Stimulated activated CD8-positive, alpha-beta memory T cell treated with anti-CD3 and anti-CD28 coated beads, Interleukin-7, amount 100 ng/mL, for 24 hours (primary cell): ENCODE measurements at places on chromosomes 4 and X.

- no peak for DNase-seq
These were observed 55.8 kb downstream of the DOCK11 start for GRCh38 chrX:118551426-118551825.

DNA sequence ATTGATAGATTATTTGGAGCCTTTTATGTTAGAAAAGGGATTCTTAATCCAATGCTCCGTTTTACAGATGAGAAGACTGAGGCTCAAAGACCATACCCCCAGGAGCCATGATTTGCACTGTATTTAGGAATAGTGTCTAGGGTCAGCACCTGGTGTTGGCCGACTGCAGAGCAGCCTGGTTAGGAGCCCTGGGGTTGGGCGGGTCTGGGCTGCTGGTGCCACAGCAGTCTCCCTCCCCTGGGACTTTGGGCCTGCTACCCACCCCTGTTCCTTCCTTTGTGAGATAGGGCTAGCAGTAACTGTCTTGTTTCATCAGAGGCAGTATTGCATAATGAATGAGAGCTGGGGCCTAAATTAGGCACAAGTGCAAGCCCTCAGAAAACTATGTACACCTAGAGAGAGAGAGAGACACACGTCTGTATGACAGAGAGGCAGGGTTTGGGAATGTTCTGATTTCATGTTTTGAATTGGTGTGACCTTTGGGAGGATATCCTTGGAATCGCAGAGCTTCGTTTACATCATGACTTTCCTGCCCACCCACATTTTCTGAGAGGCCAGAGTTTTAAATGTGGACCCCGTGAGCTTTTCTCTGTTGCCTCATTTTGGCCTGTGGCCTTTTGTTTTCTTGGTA, 111.7 kb downstream of the PTTG2 start:
- DNase-seq, result no peak

GRCh38 chr4:144357975-144358374, 217.5 kb upstream of the GYPA start:
- no peak for DNase-seq

- no peak for DNase-seq
These were observed 708.4 kb upstream of the FRG1 start for GRCh38 chr4:189232274-189232673.

DNA sequence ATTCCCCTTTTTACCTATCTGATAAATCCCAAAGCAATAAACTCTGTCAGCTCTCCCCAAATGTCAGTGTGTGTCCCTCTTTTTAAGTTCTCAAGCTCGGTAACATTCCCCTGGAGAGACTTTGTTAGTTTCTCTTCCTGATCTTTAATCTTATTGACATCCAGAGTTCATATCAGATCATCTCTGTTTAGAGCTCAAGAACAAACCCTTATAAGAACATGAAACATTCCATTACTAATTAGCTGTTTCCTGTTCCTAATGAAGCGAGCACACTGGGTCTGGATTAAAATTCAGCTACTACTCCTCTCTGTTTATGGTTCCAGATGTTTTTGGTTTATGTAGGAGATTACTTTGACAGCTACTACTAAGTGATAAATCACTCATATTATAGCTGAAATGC, 681.5 kb downstream of the DACH2 start:
- no peak for DNase-seq

GRCh38 chr4:143531380-143531779, 17.9 kb downstream of the SMARCA5 start:
- DNase-seq, result no peak

GRCh38 chrX:145825896-145826295, 8.3 kb downstream of the SLITRK2 start:
- DNase-seq, result no peak

GRCh38 chrX:79161655-79162054, 17.2 kb downstream of the GPR174 start:
- no peak for DNase-seq

DNA sequence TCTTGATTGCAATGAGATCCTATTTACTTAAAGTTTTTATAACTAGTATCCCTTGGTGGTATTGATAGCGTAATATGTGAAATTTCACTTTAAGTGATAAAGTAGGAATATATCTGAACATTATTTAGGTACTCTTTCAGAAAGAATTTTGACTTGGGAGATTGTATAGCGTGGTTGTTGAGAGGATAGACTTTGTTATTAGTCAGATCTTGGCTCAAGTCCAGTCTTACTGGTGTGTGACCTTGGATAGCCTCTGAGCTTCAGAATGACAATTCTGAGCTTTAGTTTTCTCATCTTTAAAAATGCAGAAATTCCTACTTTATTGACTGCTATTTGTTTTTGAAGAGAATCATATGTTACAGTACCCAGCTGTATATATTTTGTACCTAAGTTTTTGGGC, 32.6 kb downstream of the DCK start:
- no peak for DNase-seq

DNA sequence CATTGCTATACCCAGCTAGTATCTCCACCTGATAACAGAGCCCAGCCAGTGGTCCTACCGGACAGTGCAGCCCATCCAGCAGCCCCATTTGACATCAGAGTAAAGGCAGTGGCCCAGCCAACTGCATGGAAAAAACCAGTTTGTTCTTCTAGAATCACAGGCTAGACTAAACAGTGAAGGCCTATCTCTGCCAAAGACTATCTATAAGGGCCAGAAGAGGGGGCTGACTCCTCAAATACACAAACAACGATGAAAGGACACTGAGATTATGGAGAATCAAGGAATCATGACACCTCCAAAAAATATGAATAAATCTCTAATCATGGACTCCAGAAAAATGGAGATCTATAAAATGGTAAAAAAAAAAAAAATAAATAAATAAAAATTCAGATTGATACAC, 546.4 kb upstream of the HTR2C start:
- no peak for DNase-seq

- no peak for DNase-seq
These were observed 194.8 kb downstream of the SOWAHB start for GRCh38 chr4:76703123-76703490.

GRCh38 chrX:3160756-3161155, 119.5 kb downstream of the ARSF start:
- DNase-seq, result no peak

- no peak for DNase-seq
These were observed 752.9 kb downstream of the RPA4 start for GRCh38 chrX:97636473-97637140.

GRCh38 chr4:4425119-4425690, 38.3 kb downstream of the NSG1 start:
- no peak for DNase-seq

DNA sequence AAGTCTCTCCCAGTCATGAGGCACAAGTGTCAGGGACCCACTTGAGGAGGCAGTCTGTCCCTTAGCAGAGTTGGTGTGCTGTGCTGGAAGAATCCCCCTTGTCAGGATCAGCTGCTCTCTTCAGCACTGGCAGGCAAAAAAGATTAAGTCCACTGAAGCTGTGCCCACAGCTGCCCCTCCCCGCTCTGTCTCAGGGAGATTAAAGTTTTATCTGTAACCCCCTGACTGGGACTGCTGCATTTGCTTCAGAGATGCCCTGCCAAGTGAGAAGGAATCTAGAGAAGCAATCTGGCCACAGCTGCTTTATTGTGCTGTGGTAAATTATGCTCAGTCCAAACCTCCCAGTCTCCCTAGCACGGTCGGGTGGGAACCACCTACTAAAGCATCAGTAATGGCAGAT, 37.4 kb upstream of the HEPH start:
- no peak for DNase-seq

DNA sequence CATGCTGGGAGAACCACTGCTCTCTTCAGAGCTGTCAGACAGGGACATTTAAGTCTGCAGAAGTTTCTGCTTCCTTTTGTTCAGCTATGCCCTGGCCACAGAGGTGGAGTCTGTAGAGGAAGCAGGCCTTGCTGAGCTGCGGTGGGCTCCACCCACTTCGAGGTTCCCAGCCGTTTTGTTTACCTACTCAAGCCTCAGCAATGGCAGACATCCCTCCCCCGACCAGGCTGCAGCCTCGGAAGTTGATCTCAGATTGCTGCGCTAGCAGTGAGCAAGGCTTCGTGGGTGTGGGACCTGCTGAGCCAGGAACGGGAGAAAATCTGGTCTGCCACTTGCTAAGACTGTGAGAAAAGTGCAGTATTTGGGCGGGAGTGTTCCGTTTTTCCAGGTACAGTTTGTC, 118.9 kb downstream of the SLC10A6 start:
- DNase-seq, result no peak

GRCh38 chr4:135240796-135241195, 1039.2 kb upstream of the PABPC4L start:
- DNase-seq, result no peak

- DNase-seq, result no peak
These were observed 767 bp upstream of the SMIM20 start for GRCh38 chr4:25913056-25913850.

DNA sequence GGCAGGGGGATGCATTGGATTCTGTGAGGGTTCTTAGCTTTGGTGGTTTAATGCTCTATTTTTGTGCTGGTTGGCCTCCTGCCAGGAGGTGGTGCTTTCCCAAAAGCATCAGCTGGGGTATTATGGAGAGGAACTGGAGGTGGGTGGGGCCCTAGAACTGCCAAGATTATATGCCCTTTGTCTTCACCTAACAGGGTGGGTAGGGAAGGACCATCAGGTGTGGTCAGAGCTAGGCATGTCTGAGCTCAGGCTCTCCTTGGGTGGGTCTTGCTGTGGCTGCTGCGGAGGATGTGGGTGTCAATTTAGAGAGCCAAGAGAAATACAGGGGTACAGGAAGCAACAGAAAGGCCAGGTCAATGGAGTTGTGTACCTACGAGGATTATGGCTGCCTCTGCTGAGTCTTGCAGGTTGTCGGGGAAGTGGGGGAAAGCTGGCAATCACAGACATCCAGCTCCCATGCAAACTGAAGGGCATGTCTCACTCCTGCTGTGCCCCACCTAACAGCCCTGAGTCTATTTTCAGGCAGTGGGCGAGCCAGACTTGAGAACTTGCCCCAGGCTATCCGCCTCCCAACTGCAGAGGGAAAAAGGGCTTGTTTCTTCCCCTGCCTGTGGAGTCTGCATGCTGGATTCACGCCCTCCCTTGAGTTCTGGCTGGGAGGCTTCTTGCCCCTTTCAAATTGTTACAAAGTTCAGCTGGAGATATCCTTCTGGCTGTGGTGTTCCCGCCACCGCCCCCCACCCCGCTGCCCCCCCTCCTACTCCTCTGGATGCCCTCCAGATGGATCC, 212.0 kb downstream of the COMMD8 start:
- no peak for DNase-seq

DNA sequence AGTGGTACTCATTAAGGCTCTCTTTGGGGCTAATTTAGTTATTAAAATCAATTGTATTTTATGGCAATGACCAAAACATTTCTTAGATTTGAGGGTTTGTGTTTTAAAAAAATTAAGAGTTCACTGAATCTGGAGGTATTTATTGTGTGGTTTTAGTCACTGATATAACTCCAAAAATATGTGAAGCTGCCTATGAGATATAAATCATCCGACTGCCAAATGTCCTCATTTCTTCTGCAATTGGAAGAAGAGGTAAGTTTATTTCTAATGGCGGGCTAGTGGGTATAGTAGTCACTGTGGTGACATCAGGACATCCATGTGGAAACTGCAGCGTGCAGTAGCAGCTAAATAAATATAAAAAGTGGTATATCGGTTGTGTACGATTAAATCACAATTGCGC, 205.5 kb downstream of the MID1 start:
- no peak for DNase-seq

DNA sequence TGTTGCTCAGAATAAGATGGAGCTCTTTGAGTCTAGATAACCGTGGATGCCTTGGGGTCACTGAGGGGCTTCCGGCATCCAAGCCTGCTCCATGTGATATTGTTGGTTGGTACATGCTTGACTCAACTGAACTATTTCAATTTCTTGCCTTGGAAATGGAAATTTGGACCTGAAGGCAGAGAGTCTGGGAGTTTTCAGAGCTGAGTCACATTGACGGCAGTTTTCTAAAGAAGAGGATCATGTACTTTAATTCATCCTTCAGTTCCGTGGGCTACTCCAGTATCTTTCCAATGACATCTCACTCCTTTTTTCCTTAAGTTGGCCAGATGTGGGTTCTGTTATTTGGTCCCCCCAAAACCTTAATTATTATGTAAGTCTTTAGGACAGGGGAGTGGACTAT, 100.5 kb downstream of the MFAP3L start:
- no peak for DNase-seq
